ENCODE measurements at places on chromosomes 5 and 9.

- no peak for DNase-seq
These were observed 31.0 kb upstream of the TGFBI start for GRCh38 chr5:135997673-135998335.

DNA sequence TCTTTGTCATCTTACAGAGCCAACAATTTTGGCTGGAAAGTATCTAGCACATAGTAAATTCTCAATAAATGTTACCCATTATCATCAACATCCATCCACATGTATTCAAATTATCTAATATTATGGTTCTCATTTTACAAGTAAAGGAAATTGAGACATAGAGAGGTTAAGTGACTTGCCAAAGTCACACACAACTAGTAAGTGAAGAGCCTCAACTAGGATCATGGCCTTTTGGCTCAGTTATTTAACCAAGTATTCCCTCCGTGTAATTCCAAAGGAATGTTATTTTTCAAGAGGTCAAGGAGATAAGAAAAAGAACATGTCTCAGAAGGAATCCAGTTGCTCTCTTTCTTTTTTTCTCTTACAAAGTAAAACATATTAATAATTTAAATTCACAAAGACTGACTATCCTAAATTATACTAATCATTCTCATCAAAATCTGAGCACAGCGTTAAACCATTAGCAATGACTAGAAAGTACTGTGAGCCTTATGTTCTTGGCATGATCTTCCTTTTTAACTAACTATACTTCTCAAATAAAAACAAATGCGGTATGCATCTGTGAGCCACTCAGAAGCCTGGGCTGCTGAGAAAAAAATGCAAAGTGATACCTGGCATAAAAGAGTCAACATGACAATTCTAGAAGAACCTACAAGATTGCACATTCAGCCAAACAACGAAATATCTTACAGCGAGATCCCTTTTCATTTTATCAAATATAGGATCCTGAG is 350.9 kb downstream of the GLIS3 start:
- DNase-seq = no peak

GRCh38 chr9:94085062-94085639 is 887 bp downstream of the PTPDC1 start:
- no peak for DNase-seq

- no peak for DNase-seq
These were observed 4.7 kb upstream of the FIBCD1 start for GRCh38 chr9:130943777-130944176.

- no peak for DNase-seq
These were observed 52.0 kb downstream of the GLRA1 start for GRCh38 chr5:151872701-151873100.

Measured in activated naive CD4-positive, alpha-beta T cell treated with anti-CD3 and anti-CD28 coated beads, Interleukin-2, amount 50 U/mL, for 16 hours (primary cell).